ENCODE measurements at places on chromosomes 2 and 18.

DNA sequence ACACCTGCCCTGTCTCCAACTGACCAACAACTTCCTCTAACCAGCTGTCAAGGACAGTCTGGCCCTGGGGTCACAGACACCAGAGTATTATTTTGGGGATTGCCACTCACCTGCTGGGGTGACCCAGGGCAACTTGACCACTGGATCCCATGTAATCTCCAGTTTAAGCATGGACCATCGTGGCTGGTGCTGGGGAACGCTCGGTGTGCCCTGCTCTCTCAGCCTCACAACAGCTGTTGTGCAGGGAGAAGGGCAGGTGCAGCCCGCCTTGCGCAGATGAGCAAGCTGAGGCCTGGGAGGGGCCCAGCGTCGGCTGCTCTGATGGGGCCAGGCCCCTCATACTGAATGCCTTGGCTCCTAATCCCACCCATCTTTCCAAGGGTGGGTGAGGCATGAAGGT lies 21.0 kb upstream of the INHBB start:
- no peak for DNase-seq

DNA sequence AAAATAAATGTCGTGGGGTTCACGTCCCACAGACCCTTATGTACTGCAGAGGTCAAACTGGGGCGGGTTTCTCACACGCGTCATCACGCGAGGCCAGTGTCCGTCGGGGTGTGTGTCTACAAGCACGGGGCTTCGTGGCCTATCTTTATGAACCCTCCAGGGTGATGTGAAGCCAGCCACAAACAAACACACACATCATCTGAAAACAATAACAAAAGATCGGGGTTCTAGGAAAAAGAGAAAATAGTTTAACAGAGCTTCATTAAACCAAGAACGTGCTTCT lies 23.3 kb downstream of the LDLRAD4 start:
- DNase-seq, result no peak

- DNase-seq, result no peak
Measured at GRCh38 chr2:68344031-68344430, 21.1 kb upstream of the PLEK start.

- DNase-seq, result no peak
Measured at GRCh38 chr18:7207366-7207915, 23.4 kb upstream of the LRRC30 start.

GRCh38 chr18:35231052-35231451 lies 9.8 kb upstream of the ZNF397 start:
- DNase-seq, result peak; percentile 86

- no peak for DNase-seq
Measured at GRCh38 chr2:31606509-31606908, 25.8 kb upstream of the SRD5A2 start.

All from suprapubic skin (tissue), 4 donors.